ENCODE measurements at places on chromosomes 2 and 18. TPM values are rescaled to one million over a fixed set of nuclear protein-coding genes. Genes with fewer than 3 reads are reported as not detected.

PDE11A gene
- 0.25 TPM for total RNA-seq

NAT8 gene
- not detected for total RNA-seq

FNDC4 gene
- 2.5 TPM for total RNA-seq

- no peak for DNase-seq
Observed at GRCh38 chr2:165692906-165693305, 101.1 kb downstream of the GALNT3 start.

Measured in Caco-2 (cell line).